ENCODE measurements at places on chromosomes 6 and 20. TPM values are rescaled to one million over a fixed set of nuclear protein-coding genes. Genes with fewer than 3 reads are reported as not detected.
A peak's percentile ranks its signal among the peaks of the same experiment; 100 is the strongest.

DNA sequence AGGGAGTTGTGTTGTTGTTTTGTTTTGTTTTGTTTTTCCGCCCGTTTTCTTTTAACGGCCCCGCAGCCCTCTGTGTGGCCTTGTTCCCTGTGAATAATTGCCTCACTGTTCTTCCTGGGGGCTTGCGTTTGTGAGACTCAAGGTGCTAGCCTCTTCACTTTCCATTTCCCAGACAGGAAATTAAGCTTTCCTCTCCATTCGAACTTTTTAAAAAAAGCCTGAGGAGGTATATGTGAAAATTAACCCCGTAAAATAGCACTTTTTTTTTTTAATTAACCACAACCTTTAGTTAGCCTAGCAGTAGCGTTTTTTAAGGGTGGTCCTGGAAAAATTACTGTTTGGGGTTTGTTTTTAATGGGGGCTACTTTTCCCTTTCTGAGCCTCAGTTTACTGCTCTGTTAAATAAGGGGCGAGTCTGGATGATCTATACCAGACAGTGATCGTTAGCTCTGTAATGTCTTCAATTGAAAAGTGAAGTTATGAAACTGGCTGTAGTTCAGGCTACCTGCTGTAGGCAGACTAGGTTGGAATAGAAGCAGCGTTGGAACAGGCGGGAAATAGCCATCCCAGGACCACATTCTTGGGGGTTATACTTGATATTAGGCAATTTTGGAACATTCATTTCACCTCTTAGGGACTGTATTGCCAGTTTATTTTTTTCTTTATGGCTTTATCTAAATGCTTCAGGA lies 1.7 kb downstream of the STX16 start:
- DNase-seq, result no peak

COL19A1 gene
- polyA plus RNA-seq, result 2.4 TPM

DNA sequence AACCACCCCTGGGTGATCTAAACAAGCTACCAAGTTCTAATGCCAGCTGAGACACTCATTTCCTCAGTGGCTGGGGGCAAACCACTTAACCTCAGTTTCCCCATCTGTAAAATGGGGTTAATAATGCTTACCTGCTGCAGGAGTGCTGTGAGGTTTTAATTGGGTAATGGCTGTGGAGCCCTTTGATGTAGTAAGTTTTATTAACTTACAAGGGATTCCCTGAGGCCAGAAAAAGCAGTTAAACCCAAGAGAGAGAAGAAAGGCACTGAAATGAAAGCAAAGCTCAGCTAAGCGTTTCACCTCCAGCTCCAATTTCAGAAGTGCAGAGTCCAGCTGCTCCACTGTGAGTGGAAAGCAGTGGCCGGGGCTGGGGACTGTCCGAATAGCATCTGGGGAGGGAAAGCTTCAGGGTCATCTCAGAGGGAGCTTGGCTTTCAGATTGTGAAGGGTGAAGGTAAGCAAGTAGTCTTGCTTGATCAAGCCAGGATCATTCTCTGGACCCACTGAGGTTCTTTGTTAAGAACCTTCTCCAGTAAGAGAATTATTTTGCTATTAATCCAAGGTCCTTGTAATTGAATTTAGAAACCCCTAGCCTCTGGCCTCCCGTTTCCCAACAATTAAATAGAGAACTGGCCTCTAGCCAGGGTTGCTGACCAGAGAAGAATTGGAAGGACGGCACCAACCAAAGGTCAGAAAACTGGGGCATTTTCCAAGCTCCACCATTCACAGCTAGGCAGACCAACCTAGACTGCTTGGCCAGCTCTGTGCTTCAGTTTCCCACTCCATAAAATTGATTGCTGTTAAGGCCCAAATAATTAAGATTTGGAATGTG lies 20.9 kb upstream of the TCP11 start:
- peak; percentile 83 for DNase-seq

DNA sequence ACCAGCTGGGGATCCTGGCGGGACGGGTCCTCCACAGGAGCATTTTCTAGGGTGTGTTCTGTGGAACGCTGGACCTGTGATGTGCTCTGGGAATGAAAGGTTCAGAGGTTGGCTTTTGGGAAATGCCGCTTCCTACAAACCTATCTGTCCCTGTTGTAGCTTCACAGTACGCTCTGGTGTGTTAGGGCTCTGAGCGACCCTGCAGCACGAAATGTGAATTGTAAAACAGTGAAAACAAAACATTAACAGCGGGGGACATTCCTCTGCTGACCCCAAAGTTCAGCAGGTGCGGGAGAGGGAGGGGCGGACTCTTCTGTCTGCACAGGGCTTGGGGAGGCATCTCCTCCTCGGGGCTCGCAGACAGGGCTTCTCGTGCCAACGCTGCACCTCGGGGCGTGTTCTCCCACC lies 155.9 kb downstream of the NRN1 start:
- DNase-seq, result peak; percentile 33

- DNase-seq, result no peak
Observed at GRCh38 chr6:105038259-105038658, 81.4 kb downstream of the LIN28B start.

ADAM33 gene
- polyA plus RNA-seq, result 6.3 TPM

RRAGD gene
- 28.6 TPM for polyA plus RNA-seq

HCK gene
- 2.0 TPM for polyA plus RNA-seq

DNA sequence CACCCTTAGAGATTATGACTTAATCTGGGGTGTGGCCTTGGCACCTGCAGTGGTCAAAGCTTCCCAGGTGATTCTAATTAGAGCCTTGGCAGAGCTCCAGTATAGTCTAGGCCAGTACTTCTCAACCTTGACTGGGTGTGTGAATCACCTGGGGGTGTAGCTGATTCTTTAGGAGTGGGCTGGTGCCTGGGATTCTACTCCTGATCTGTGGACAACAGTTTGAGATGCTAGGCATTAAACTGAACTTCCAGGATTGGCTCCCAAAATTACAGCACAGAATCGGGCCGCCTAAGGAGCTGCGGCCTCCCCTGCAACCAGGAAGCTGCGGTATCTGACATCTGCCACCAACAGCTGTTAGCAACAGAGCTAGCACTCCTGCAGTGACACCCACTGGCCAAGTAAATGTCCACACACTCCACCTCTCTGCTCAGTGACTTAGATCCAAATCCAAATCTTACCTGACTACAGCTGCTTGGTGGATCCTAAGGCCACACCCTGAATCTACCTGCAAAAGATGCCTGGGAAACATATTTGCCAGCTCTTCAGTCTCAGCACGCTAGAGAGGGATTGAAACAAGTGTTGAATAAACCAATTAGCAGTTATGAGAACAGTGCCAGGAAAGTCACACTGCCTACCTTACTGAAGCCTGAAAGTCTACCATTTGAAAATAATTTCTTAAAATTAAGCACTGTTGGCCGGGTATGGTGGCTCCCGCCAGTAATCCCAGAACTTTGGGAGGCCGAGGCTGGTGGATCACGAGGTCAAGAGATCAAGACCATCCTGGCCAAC lies 126.7 kb downstream of the UNC5CL start:
- DNase-seq, result peak; percentile 56

FAM83D gene
- 14.5 TPM for polyA plus RNA-seq

DNA sequence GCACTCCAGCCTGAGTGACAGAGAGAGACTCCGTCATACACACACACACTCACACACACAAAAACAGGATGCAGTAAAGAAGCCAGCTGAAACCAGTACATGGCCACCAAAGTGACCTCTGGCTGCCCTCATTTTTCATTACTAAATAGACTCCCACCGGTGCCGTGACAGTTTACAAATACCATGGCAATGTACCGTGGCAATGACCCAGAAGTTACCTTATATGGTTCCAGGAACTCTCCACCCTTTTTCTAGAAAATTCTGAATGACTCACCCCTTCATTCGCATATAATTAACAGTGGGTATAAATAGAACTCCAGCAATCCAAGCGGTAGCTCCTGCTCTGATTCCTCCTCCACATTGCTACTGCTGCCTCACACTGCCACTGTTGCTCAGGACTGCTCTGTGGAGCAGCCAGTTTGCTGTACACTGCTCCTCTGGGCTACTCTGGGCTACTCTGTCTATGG lies 57.7 kb downstream of the SNX5 start:
- peak; percentile 70 for DNase-seq

DNA sequence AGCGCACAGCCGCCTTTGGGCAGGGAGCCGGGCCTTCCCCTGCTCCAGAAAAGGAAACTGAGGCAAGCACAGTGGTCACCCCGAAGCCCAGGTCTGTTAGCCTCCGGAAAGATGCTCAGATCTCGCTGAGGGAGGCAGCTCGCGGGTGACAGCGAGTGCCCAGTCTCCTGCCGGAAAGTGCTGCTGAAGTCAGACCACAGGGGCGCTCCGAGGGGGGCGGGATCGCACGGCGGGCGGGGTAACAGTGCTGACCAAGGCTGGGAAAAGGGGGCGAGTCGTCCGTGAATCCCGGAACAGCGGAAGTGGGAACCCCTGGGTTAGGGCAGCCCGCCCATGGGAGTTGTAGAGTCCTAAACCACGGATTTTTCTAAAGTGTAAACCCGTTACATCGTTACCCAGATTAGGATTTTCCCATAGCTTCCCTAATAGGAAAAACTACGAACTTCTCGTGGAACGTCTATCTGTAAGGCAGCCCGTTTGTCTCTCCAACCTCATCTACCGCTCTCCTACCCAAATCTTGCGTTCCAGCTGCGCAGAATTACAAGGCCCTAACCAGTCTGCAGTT lies 504 bp downstream of the VPS16 start:
- no peak for DNase-seq

DNA sequence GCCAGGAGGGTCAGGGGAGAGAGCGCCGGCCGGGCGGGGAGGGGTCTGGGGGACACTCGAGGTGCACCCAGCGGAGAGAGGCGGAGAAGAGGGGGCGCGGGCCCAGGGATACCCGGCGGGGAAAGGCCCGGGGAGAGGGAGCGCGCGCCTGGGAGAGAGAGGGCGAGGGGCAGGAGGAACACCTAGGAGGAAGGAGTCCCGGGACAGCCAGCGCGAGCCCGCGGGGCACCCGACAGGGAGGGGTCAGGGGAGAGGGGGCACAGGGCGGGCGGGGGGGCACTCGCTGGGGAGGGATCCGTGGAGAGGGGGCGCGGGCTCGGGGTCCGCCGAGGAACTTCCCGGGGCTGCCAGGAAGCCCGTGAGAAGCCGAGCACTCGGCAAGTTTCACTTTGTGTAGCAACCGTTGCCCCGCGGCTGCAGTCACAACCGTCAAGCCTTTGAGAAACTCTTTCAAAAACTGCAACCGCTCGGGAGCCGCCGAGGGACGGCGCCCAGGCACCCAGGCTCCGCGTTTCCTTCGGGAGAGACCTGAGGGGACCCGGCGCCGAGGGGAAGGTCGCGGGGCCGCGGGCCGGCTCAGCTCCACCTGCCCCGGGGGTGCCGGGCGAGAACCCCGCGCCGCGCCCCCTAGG lies 471 bp downstream of the EZR start:
- DNase-seq, result peak; percentile 66

SLC22A2 gene
- polyA plus RNA-seq, result 13.5 TPM

GRCh38 chr6:35544769-35545361 lies 32.2 kb upstream of the TULP1 start:
- no peak for DNase-seq

MAFB gene
- 143 TPM for polyA plus RNA-seq

DNA sequence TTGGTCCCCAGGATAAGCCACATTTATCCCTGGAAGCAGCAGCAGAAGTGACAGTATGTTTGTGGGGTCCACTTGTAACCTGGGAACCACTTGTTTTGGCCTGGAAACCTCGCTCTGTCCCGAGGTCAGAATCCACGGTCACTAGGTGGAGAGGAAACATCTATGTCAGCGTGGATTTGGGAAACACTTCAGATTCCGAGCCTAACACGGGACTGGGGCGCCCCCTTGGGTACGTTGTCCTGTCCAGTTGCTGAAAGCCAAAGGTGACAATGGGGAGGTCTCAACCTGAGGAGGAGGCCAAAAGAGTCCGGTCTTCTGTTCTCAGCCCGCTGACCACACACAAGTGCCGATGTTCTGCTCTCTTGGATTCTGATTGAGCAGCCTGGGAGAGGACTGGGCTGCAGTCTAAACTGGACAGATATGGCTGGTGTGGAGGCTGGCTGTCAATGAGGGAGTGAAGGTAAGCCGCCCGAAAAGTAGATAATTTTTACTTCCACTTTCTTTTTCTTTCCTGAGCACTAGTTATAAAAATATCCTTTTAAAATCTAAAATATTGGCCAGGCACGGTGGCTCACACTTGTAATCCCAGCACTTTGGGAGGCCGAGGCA lies 4.9 kb upstream of the ZFP57 start:
- no peak for DNase-seq

DNA sequence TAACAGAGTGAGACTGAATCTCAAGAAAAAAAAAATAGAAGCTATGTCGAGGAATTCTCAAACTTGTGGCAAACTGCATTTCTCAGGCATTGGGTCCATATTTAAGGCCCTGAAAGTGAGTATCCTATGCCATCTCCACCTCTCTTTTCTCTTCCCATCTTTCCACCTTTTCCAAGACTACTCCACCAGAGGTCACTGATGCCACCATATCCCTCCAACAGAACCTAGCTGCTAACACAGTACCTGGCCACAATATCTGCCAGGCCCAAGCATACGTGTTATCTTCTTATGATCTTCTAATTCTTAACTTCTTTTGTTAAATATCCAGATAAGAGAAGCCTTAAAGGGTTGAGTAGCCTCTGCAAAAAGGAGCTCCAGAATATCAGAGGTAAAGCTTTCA lies 8.2 kb upstream of the ADGRF4 start:
- DNase-seq, result no peak

ADGB gene
- polyA plus RNA-seq, result 0.95 TPM

GRCh38 chr20:5788385-5788895 lies 38.2 kb downstream of the SHLD1 start:
- peak; percentile 79 for DNase-seq

- DNase-seq, result no peak
Observed at GRCh38 chr20:59406446-59406845, 106.0 kb downstream of the EDN3 start.

GRCh38 chr6:111743862-111744692 lies 129.2 kb downstream of the FYN start:
- no peak for DNase-seq

VSX1 gene
- polyA plus RNA-seq, result not detected

DNA sequence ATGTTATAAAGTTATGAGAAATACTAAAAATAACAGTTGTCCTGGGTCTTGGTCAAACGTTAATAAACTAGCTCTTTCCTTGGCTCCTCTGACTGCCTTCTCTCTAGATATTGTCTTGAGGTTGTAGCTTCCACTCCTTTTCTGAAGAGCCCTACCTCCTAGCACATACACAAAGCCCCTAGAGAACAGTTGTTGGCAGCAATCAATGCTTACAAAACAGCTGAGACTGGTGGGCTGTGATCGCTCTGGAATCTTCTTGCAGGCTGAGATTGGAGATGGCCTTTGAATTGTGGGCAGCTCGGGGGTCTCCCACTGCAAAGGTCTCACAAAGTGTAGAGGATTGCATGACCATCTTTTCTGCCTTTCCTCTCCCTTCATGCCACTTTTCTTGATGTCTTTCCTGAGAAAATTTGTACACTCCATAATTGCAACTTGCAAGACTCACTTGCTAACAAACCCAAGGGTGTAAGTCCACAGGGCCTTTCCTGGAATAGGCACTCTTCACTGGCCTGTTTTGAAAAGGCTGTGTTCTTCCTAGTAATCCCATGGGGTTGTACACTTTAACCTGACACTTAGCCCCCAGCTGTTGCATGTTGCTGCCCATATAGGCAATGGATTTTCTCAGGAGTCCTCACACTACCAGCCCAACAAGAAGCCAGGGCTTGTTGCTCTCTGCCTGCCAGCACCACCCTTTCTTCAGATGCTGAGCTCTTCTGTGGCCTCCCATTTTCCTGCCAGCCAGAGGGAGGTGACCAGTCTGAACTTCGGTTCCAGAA lies 99.9 kb downstream of the TCP11 start:
- no peak for DNase-seq

- DNase-seq, result no peak
Observed at GRCh38 chr6:21263531-21264287, 329.8 kb upstream of the SOX4 start.

GRCh38 chr20:60420676-60421229 lies 462.5 kb downstream of the CDH26 start:
- no peak for DNase-seq

EDN3 gene
- polyA plus RNA-seq, result 6.1 TPM

- DNase-seq, result no peak
Observed at GRCh38 chr6:1574890-1575209, 34.9 kb upstream of the FOXC1 start.

All from renal pelvis (tissue), 12 donors.